ENCODE measurements at places on chromosomes 6 and 20.

DNA sequence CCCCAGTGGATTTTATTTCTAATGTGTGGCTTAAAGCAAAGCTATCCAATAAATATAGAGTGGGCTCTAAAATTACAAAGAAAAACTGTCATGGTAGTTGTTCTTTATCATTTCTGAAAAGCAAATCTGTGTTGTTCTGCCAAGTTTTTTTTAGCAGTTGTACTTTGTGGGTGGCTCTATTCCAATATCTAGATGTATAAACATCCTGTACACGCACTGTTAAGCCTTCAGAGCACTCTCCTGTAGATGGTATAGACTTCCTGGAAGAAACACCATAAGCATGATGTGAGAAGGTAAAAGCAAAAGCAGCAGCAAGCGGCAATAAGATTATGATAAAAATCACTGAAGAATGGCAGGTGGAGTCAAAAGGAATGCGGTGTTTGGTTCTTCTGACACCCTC lies 21.5 kb upstream of the TMEM30A start:
- DNase-seq: no peak

DNA sequence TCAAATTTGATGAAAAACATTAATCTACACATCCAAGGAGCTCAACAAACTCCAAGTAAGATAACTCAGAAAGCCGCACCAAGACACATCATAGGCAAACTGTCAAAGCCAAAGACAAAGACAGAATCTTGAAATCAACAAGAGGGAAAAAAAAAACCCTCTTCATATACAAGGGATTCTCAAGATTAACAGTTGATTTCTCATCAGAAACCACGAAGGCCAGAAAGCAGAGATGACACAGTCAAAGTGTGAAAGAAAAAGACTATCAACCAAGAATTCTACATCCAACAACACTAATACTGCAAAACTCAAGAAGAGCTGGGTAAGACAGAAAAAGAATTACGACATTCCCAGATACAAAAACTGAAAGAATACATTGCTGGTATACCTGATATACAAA lies 73.8 kb downstream of the CDK19 start:
- DNase-seq: no peak

GRCh38 chr6:129789974-129790373 lies 71.1 kb downstream of the TMEM244 start:
- DNase-seq: no peak

GRCh38 chr6:89184344-89184743 lies 32.8 kb downstream of the GABRR1 start:
- DNase-seq: no peak

DNA sequence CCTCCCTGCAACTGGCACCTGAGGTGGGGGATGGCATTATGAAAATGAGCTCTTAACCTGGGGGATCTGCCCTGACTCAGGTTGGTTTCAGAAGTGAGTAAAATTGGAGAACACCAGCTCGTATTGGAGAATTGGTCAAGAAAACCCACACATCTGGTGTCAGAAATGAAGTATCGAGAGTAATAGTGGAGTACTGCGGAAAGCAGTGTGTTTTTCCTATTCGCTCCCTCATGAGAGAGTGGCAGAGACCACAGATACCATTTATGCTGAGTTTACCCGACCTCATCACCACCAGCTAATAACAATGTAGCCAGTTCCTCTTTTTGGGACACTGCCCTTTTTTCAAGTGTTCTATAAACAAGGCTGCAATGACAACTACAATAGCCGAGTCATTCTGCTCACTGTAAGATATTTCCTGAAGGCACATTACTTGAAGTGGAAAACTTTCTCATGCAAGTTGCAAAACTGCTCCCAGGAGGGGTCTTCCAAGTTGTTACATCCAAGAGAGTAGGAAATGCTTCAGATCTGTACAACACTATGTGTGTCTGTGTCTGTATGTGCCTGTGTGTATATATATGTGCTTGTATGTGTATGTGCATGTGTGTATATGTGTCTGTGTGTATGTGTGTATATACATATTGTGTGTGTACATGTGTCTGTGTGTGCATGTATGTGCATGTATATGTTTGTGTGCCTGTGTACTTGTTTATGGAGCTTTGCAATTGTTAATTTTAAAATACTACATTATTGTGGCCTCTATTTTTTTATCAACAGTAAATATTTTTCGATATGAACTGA lies 106.0 kb upstream of the CST7 start:
- no peak for DNase-seq

- no peak for DNase-seq
Observed at GRCh38 chr20:50762435-50763220, 31.2 kb downstream of the PARD6B start.

DNA sequence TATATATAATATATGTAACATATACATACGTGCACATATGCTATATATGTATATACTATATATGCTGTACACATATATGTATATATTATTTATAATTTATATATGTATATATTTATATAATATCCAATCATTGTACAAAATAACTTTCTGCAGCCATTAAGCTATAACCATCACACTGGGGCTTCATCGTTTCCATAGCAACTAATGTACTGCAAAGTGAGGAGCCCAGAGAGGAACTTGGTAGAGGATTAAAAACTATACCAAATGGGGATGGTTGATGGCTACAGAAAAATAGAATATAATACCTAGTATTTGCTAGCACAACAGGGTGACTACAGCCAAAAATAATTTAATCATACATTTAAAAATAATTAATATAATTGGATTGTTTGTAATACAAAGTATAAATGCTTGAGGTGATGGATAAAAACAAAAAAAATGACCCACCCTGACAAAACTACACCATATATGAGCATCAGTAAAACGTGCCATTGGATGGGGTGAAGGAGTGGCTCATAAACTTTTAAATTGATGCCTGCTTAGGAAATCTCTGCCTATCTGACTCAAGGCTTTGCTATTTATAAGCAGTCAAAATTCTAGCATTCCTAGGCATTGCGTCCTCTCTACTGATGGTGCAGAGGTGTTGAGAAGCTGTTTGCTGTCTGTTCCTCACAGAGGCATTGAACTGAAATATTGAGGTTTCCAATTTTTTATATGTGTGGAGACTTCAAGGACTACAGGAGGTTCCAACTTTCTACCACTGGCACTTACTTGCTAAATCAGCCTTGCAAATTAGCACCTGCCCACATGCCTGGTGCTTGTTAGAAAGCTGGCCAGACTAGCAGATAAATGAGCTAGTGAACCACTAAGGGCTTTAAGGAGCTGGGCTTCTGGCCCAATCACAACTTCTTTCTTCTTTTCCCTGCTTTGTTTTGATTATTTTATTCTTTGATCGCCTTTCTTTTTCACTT lies 190.1 kb downstream of the SCP2D1 start:
- no peak for DNase-seq

DNA sequence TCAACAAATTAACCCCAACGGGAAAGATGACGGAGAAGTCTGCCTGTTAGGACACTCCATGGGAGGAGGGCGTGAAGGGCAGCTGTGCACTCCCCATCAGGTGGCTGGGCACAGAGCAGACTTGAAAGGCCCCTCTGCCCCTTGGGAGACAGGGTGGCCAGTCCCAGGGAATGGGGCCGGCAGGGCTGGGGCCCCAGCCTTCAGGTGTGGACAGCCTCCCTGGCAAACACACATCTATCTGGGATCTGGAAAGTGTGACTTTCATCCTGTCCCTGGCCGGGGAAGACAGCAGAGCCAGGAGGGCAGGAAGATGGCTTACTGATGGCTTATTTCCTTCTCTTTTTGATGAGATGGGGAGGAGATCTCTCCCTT lies 4.5 kb upstream of the FRMD1 start:
- no peak for DNase-seq

DNA sequence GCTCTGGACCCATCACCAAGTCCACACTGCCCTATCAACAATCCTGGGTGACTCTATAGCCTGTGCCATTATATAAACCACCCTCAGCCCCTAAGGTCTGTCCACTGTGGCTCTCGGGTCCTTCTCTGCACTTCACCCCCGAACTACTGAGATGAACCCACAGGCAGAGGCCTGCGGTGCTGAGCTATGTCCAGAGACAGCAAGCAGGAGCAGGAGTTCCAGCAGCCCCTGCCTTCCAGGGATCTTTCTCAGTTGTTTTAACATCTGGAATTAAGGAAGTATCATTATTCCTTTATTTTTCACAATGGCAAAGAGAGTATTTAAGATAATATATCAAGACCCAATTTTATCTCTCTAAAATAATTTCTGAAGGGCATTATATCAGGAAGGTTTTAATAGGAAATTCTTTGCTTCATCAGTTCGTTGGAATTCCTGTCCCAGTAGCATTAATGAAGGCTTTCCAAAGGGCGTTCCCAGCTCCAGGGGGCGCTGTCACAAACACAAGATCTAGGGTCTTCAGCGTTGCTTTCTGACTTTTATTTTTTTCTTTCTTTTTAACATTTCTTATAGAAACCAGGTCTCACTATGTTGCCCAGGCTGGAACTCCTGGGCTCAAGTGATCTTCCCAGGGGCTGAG lies 27.3 kb downstream of the RRBP1 start:
- no peak for DNase-seq

DNA sequence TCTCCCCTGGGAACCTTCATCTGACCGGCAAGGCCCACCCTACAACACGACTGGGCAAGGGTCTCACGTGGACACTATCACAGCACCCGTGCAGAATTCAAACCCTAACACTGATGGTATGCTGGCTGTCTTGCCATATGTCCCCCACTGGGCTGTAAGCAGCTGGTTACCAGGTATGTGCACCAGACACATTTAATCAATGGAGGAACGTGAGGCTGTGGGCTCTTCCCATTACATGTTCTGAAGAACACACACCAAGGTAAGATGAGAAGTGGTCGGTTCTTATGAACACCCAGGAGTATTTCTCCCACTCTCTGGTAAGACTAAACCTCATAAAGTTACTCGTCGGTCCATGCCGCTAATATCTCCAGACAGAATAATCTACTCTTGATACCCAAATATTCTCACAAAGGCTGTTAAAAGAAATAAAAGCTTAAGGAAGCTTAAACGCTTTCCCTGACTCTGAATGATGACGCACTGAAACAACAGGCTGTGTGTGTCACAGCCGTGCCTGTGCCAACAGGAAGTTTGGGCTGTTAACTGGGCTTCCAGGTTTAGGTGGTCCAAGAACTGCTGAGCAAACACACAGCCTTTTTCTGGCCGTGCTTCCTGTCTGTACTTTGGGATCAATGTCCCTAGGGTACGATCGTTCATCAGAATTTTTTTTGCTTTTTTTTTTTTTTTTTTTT lies 75.3 kb downstream of the SLC23A2 start:
- DNase-seq: no peak

DNA sequence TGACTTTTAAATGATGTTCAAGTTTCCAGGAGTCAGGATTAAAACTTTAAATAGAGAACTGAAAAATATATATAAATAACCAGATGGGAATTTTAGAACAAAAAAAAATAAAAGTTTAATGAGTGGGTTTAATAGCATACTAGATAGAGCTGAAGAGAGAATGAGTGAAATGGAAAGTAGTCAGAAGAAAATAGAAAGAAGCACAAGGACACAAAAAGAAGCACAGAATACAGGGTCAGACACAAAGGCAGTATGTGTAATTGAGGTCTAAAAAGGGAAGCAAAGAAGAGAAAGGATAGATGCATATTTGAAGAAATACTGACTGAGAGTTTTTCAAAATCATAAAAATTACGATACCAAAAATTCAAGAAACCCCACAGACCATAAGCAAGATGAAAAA lies 159.8 kb upstream of the FERMT1 start:
- DNase-seq: no peak

DNA sequence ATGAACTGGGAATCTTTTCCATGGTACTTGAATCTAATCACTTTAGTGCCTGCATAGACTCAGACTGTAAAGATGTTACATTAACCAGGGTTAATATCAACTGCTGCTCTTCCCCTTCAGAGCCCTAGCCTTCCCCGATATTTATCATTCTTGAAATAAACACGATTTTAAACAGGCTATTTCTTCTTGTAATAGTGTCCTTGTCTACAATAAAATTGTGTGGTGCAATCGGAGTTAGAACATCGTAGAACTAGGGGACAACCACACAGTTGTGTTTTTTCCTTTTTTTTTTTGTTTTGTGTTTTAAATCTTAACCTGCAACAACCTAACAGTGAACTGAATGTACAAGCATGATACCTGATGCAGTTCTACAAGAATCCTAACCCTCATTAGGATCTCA lies 4.5 kb downstream of the GJA1 start:
- no peak for DNase-seq

DNA sequence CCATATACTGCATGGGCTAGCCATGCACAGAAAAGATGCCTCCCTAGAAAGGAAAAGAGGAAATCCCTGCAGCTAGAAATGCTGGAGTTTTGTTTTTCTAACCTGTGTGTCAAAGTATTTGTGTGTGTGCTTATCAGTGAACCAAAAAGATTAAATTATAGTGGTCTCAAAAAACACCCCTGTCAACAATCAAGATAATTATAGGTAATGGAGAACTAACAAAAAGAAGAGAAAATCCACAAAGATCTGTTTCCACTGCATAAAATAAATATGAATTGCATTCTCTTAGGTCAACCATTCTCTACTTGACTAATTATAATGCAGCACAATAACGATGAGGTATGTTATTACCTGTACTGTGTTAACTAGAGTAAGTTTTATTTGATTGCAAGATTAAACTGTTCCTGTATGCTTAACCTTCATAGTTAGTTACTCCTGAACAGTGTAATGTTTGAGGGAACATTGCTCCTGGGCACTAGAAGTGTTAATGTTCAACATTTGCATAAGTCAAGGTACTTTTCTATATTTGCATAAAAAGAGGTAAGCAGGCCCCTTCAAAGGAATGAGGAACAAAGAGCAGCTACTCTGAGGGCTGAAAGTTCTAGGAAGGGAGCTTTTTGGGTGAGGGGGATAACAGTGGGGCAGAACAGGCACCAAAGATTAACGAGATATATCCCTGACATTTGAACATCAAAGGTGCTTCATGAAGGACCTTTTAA lies 212.1 kb downstream of the BTBD9 start:
- no peak for DNase-seq

DNA sequence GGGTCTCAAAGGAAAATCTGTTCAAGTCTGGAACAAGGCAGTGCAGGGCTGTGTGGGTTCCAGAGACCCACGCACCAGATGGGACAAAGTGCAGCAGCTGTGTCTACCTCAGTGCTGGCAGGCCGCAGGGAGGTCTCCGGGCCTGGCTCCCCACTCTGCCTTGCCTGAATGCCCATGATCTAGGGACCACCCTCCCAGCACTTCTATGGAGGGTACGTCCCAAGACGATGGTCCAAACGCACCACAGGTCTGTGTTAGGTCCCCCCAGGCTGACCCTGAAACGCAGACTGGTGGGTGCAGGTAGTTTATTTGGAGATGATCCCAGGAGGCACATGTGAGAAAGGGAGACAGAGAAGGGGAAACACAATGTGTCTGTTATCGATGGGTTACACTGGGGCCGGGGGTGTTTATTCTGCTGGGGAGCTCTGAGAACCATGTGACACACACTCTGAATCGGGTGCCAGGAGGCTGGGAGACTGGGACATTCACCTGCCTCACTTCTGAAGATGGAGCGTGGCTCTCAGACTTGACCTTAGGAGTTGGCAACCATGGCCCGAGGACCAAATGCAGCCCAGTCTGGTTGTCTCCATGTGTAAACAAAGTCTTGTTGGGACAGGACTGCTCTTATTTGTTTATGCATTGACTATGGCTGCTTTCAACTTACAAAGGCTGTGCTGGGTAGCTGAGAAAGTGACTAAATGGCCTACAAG lies 21.7 kb downstream of the CST9L start:
- DNase-seq: no peak
